ENCODE measurements at places on chromosomes 11 and 22.

DNA sequence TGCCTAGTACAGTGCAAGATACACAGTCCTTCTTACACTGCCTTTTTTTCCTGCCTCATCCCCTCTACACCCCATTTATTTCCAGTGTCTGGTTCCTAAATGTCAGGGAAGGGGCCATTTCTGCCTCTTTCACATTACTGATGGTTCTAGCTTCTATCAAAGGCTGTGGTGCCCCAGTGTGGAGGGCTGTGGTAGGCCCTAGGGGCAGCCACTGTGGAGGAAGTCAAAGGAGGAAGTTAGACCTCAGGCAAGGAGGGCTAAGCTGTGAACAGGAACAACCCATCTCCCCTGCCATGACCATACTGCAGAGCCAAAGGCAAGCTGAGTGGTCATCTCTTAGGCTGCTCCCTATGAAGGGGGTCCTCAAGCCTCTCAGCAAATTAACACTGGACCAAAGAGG, 81.9 kb upstream of the CRTAM start:
- no peak for DNase-seq

GRCh38 chr11:41245704-41246398, 213.6 kb downstream of the LRRC4C start:
- no peak for DNase-seq

- no peak for DNase-seq
Measured at GRCh38 chr11:111172321-111172862, 73.1 kb upstream of the POU2AF2 start.

GRCh38 chr11:1748636-1749394, 1.6 kb downstream of the IFITM10 start:
- DNase-seq: no peak

- no peak for DNase-seq
Measured at GRCh38 chr22:44801476-44801875, 49.1 kb downstream of the ARHGAP8 start.

DNA sequence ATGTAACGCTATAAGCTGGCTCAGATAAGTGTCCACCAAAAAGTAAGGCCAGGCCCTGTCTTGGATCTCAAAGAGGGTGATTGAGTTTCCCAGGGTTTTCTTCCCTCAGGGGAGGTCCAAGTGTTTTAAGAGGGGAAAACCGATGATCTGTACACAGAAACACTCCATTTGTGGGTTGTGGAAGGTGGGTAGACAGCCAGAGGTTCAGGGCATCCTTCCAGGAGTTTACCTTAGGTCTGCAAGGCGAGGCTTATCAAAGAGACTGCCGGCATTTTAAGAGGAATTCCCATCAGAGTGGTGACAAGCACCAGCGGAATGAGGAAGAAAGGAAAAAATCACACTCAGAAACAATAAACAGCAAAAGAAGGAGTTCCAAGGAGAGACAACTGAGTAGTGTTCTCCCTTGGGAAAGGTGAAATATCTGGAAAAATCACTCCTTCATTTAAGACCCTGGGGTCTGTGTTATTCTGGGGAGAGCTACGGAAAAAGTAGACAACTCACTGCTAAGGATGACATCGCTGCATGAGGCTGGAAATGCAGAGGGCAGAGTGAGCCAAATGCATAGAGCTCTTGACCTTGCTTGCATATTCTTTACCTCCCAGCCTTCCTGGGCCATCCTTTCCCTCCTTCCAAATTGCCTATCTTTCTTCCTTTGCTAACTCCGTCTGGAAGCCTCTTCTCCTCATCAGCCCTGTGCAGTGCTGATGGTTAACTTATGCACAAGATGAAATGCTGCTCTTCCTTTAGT, 22.1 kb upstream of the MMP7 start:
- no peak for DNase-seq

DNA sequence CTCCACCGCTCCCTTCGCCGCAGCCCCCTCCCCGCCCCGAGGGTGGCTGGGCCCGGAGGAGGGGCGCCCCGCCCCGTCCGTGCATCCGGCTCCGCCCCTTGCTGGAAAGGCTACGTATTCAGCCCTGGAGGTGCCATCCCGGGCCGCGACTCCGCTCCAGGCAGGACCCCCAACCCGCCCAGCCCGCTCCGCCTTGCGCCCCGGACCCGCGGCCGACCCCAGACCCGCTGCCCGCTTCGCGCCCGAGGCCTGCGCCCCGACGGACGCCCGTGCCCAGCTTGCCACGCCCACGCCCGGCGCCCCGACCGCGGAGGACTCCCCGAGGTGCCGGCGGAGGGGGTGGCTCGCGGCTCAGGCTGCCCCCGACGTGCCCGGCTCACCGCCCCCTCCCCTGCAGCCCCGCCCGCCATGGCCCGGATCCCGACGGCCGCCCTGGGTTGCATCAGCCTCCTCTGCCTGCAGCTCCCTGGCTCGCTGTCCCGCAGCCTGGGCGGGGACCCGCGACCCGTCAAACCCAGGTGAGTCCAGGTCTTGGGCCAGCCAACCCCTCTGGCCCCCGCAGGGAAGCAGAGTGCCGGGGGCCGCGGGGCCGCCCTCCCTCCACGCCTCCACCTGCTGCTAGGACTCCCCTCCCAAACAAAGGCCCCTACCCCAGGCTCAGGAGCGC, at the start of gene ADM2:
Gene ADM2, plus strand, starts transcription at position 104 of the 667 bp plus-strand sequence. Its CDS starts 305 bp downstream, at position 409.
- no peak for DNase-seq

GRCh38 chr22:23289851-23290724, 109.8 kb downstream of the BCR start:
- DNase-seq: peak; percentile 46

- DNase-seq: no peak
Measured at GRCh38 chr11:75268626-75269366, 28.2 kb downstream of the TPBGL start.

- DNase-seq: no peak
Measured at GRCh38 chr11:63767267-63767564, 1.4 kb downstream of the ZFTA start.

GRCh38 chr11:79346021-79346420, 94.8 kb downstream of the TENM4 start:
- no peak for DNase-seq

GRCh38 chr11:66367561-66368312, 3.8 kb downstream of the SLC29A2 start:
- no peak for DNase-seq

DNA sequence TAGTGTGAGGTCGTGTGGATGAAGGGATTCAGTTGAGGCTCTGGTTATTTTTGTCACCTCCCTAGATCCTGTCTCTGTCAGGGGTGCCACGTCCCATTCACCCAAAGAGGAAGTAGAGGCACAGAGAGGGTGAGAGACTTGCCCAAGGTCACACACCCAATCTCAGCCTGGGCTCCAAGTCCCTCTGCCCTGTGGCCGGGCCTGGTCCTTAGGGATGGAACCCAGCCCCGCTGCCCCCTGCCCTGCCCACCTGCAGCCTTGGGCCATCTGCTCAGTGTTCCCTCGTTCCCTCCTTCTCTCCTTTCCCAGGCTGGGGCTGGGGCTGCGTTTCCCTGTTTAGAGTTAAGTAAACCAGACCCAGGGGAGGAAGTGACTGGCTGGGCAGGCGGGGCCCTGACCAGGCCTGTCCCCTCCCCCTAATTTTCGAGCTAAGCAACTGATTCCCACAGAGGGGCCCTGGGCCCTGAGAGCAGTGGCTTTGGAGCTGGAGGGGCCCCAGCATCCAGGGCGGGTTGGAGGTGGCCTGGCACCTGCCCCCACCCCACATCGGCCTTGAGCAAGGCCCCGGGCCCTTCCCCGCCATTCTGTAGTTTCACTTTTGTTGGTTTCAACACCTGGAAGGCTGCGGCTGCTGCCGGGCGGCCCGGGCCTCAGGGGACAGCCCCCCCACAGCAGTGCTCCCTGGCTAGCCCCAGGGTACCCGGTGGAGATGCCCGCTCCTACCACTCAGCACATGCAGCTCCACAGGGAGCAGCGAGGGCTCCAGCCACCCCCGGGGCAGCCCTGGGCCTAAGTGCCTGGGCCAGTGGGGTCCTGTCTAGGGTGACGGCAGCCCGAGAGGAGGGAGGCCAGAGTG, 1.5 kb downstream of the TCIRG1 start:
- no peak for DNase-seq

- DNase-seq: peak; percentile 43
Measured at GRCh38 chr11:64687643-64688533, 35.1 kb downstream of the NRXN2 start.

- no peak for DNase-seq
Measured at GRCh38 chr11:116446048-116446941, 326.5 kb downstream of the BUD13 start.

- no peak for DNase-seq
Measured at GRCh38 chr11:75238595-75239440, 1.8 kb upstream of the TPBGL start.

DNA sequence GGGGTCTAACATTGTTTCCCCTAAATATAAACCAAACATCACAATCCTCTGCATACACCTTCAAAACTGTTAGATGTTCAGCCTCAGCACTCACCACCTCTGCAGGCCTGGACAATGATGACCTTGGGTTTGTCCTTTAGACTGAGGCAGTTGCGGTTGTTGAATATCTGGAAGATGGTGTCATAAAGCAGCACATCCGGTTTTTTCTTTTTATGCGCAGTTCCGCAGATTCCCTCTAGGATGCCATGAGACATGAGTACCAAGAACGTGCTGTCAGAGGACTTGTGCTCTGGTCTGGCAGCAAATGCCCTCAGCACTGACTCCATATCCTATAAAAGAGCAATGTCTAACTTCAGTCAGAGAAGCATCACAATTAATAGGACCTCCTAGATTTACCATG, 22.8 kb downstream of the CASP5 start:
- DNase-seq: no peak
